CD4-positive, alpha-beta T cell treated with Interferon gamma for 1 hour (primary cell): ENCODE measurements at places on chromosomes 7 and 10.

- no peak for DNase-seq
Measured at GRCh38 chr10:113036619-113037018, 86.6 kb downstream of the TCF7L2 start.

GRCh38 chr7:128810473-128810872 lies 18.7 kb downstream of the CCDC136 start:
- DNase-seq, result no peak

DNA sequence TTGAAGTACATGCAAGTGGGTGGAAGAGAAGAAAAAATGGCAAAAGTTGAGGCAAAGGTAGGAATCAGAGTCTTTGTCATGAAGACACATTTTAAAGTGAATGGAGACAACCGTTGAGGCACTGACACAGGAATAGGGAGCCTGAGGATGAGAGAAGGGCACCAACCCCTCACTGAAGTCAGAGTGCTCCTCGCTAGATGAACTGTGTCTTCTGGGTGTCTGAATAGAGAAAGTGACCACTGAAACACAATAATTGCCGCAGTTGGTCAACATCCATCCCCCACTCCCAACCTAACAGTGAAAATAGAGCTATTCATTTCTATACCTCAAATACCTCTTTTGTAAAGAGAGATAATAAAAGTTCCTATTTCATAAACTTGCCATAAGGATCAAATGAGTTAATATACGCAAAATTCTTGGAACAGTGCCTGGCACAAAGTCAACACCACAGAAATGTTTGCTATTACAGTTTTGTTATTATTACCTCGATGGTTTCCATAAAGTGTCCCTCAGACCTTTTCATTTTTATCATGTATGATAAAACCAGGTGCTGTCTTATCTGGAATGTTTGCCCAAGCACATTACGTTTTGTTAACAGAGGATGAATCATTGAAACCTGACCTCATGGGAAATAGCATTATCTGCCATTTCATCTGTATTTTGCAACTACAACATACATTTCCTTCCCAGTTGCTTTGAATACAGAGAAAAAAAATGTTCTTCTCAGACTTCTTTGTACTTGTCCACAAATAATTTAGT lies 61.8 kb upstream of the SP4 start:
- no peak for DNase-seq

DNA sequence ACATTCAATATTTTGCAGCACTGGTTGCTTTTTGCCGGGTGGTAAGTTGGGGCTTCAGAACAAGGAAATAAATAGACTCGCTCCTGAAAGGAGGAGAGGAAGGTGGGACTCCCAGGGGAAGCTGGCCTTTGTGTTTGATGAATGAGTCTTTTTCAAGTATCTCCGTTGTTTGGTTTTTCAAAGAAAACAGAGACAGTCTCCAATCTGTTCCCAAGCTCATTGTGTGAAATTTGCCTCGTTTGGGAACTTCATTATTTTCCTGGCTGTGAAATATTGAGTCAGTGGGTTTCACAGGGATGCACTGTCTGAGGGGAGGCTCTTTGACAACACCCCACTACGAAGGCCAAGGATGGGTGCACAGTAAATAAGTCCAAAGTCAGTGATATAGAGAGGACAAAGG lies 38.7 kb upstream of the KIAA1217 start:
- no peak for DNase-seq

DNA sequence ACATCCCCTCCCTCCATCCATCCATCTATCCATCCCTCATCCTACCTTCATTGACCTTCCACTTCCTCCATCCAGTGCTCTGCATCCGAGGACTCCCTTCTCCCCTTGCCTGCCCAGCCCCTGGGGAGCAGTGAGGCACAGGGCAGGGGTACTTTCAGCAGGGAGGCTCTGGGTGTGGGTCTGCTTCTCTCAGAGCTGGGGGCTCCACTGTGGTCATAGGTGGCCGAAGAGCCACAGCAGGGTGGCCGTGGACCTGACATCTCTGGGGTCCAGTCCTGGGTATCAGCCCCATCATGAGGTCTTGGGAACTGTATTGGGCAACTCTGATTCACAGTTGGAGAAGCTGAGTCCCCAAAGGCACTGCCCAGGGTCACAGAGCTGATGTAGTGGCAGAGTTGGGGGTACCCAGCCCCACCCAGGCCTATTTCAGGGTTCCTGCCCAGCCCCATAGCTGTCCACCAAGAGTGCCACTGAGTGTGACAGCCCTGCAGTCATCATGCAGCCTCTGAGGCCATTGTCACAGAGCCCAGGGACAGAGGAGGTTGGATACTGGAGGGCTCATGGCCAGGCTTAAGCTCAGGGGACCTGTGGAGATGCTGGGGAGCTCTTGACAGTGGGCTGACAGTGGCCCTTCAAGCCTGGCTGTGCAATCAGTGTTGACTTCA lies 35.3 kb upstream of the DPYSL4 start:
- no peak for DNase-seq

- DNase-seq, result no peak
Measured at GRCh38 chr10:24849051-24849450, 103.4 kb downstream of the PRTFDC1 start.

DNA sequence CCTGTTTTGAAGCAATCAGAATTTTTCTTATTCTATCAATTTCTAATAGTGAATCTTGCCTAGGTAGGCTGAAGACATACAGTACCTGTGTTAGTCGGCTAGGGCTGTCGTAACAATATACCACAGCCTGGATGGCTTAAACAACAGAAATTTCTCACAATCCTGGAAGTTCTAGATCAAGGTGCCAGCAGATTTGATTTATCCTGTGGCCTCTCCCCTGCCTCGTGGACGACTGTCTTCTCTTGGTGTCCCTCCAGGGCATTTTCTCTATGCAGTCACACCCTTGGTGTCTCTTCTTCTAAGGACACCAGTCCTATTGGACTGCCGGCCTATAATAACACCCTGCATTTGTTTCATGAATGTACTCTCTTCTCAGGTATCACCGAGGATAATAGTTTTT lies 1.8 kb upstream of the RSU1 start:
- DNase-seq, result no peak
